Body of pancreas (tissue), 4 donors: ENCODE measurements at places on chromosomes 11 and 22. TPM values are rescaled to one million over a fixed set of nuclear protein-coding genes. Genes with fewer than 3 reads are reported as not detected.

The TSPAN32 gene
- 5.9 TPM for total RNA-seq

The GGT5 gene
- total RNA-seq: 41.2 TPM

DNA sequence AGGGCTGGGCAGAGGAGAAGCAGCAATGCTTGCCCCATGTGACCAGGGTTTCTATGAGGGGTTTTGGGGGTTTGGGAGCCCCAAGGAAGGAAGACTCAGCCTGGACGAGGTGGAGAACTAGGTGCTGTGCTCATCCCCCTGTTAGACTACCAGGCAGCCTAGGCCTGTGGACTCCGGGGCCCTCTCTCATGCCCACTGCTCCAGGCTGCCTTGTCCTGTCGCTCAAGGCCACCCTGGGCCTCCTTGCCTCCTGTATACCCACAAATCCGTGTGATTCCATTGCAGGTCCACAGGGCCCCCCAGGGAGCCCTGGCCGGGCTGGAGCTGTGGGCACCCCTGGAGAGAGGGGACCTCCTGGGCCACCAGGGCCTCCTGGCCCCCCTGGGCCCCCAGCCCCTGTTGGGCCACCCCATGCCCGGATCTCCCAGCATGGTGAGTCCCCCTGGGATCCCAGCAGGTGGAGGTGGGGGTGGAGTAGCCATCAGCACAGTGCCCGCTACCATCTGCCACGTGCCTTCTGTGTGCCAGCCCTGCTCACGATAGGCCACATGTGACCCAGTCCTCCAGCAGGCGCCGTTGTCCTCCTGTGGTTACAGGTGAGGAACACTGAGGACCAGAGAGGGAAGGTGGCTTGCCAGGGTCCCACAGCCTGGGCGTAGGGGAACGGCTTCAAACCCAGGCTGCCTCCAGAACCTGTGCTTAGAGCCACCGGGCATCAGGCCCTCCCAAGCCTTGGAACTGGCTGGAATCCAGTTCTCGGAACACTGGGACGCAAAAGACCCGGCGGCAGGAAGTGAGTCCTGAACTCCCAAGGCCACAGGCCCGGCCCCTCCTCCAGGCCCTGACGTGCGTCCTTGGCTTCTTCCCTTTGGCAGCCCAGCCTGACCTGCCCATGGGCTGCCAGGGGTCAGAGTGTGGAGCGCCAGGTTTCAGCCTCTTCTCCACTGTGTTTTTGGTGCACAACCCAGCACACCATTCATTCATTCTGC, 26.6 kb downstream of the EMID1 start:
- peak overlapping the region; percentile 56 for H3K27ac ChIP-seq
- no peaks in the 10 kb centered on the region for H3K36me3 ChIP-seq

GRCh38 chr11:117199053-117199915, at the start of gene TAGLN:
TSS of gene TAGLN (plus strand) at chr11:117199370. CDS start at chr11:117203014, 3,644 bp downstream.
- peak; percentile 50 for DNase-seq
- H3K4me1 ChIP-seq: peaks cover 28% of the 10 kb centered on the region
- no peak within 1 kb of the TSS for H3K4me3 ChIP-seq
- no peaks in the 10 kb centered on the region for H3K27me3 ChIP-seq
- H3K27ac ChIP-seq: peak within 1 kb of the TSS; percentile 21
- H3K36me3 ChIP-seq: peaks cover under 1% of the 10 kb centered on the region

DNA sequence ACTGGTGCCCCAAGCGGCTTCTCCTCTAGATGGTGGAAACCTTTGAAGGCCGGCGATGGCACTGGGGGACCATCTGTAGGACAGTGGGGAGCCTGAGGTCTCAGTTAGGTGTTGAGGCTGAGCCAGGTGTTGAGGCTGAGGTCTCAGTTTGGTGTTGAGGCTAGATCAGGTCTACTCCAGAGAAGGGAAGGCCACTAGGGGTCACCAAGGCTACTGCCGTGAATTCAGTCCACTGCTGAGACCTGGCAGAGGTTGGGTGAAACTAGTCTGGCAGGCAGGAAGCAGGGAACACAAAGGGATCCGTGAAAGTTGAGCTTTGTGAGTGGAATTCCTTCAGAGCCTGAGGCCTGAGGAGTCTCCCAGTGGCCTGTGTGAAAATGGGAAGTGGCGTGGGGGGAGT, 123.8 kb upstream of the FGF3 start:
- no peaks in the 10 kb centered on the region for H3K27me3 ChIP-seq
- no peak overlapping the region for H3K27ac ChIP-seq
- DNase-seq: peak; percentile 22
- H3K36me3 ChIP-seq: no peaks in the 10 kb centered on the region
- peaks cover 10% of the 10 kb centered on the region for H3K4me1 ChIP-seq

DNA sequence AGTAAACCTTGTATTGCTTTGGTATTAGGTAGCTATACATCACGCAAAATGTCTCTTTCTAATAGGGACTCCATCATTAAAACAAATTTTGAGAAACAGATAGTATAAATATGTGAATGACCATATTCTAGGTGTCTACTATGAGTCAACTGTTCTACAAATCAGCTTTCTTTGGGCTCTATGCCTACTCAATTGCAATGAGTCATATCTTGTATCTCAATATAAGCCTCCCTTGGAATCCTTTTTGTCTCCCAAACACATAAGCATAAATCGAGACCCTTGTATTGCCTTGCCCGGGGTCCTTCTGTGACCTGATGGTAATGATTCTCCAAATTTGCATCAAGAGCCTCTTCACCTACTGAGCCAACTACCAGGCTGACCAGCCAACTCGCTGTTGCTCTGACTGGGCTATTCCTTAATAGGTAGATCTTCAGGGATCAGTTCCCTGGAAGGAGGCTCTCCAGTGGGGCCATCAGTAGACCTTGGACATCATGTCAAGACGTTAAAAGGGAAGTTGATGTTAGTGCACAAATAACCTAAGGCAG, 22.2 kb downstream of the BLID start:
- no peak for DNase-seq
- no peak overlapping the region for H3K4me3 ChIP-seq
- H3K4me1 ChIP-seq: no peaks in the 10 kb centered on the region
- H3K27me3 ChIP-seq: no peaks in the 10 kb centered on the region
- H3K36me3 ChIP-seq: no peaks in the 10 kb centered on the region

- H3K4me3 ChIP-seq: no peak overlapping the region
- no peak for DNase-seq
- no peaks in the 10 kb centered on the region for H3K27me3 ChIP-seq
- H3K27ac ChIP-seq: no peak overlapping the region
- H3K4me1 ChIP-seq: no peaks in the 10 kb centered on the region
Measured at GRCh38 chr11:130612291-130612851, 163.9 kb downstream of the ADAMTS15 start.

DNA sequence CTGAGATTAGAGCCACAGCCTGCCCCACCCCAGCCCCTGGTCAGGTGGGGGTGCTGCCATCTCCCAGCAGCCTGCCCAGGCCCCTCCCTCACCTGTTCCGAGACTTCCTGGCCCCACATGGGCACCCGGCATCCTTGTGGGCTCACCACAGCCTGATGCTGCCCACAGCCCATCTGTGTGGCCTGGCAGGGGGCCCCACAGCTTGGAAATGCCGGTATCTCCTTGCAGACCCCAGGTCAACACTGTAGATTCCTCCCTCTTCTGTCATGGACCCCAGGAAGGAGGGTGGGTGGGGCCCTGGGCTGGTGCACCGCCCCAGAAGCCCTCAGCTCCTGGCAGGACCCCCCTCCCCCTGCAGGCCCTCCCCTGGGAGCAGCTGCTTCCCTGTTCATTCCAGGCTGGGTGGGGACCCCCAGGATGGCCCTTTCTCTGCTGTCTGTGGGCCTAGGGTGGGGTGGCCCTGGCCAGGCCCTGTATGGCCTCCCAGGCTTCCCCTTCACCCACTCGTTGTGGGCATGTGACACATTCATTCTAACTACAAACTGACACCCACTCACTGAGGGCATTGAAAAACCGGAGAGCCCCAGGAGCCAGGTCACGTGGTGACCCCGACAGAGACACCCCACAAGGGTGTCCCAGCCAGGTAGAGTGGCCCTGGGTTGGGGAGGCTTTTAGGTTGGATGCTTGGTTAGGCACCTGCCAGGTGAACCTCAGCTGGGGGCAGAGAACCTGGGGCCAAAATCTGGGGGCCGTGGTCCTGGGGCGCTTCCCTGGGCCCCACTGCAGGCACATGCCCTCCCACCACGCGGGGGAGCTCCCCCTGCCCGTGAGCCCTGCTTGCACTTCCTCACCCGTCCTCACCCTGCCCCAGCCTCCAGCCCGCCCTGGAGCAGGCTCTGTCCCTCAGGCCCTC, 44.1 kb upstream of the CCDC188 start:
- no peaks in the 10 kb centered on the region for H3K36me3 ChIP-seq
- no peak overlapping the region for H3K4me3 ChIP-seq
- H3K4me1 ChIP-seq: no peaks in the 10 kb centered on the region
- no peak overlapping the region for H3K27ac ChIP-seq
- H3K27me3 ChIP-seq: no peaks in the 10 kb centered on the region

- H3K4me1 ChIP-seq: no peaks in the 10 kb centered on the region
- no peaks in the 10 kb centered on the region for H3K36me3 ChIP-seq
- DNase-seq: no peak
Measured at GRCh38 chr11:3623767-3624458, 17.9 kb downstream of the ART5 start.

GRCh38 chr11:38924644-38925043, 2326.6 kb upstream of the RAG2 start:
- no peak for DNase-seq
- no peaks in the 10 kb centered on the region for H3K4me1 ChIP-seq
- no peak overlapping the region for H3K4me3 ChIP-seq
- no peaks in the 10 kb centered on the region for H3K36me3 ChIP-seq
- no peak overlapping the region for H3K27ac ChIP-seq

GRCh38 chr11:121494355-121495099, 41.8 kb upstream of the SORL1-AS1 start:
- no peak overlapping the region for H3K27ac ChIP-seq
- H3K4me1 ChIP-seq: no peaks in the 10 kb centered on the region
- no peaks in the 10 kb centered on the region for H3K27me3 ChIP-seq
